ENCODE measurements at places on chromosomes 4 and X. TPM values are rescaled to one million over a fixed set of nuclear protein-coding genes. Genes with fewer than 3 reads are reported as not detected.

DNA sequence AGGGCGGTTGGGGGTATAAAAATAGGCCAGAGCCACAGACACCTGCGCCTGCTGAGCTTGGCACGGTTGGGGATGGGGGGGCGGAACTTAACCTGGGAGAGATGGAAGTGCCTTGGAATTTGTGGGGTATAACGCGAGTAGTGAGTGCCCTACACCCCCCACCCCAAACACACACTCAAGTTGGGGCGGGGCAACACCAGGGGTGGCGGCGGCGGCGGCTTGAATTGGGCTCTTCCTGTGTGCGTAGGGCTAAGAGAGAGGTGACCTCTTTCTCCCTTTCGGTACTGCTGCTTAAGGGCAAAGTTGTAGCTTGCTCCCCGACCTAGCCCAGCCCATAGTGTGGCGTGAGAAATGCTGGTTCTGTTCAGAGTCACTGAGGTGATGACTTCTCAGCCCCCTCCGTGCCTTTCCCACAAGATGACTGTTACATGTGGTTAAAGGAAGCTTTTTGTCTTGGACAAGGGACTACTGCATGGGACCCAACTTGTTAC is 839 bp downstream of the STK26 start:
- H3K27me3 ChIP-seq, result no peaks in the 10 kb centered on the region
- peak overlapping the region; percentile 81 for H3K27ac ChIP-seq
- peak overlapping the region; percentile 89 for H3K4me3 ChIP-seq
- H3K36me3 ChIP-seq, result no peaks in the 10 kb centered on the region
- H3K4me1 ChIP-seq, result peaks cover 16% of the 10 kb centered on the region
- peak; percentile 56 for DNase-seq

DNA sequence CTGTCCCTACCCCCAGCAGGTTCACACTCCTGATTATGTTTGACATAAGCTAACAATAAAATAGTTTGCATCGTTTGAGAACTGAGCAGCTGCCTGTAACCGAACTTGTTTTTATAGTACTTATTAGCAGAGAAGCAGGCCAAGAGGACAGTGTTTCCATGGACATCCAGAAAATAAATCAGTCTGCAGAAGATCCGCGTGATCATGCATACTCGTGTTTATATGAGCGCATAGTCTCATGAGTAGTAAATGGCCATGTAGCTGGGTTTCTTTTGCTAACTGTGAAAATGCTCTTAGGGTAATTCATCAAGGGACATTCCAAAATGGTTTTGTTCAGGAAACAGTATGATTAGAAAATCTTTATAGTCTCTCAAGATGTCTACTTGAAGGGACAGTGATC is 289.2 kb downstream of the DCTD start:
- H3K4me3 ChIP-seq, result no peak overlapping the region
- no peaks in the 10 kb centered on the region for H3K36me3 ChIP-seq
- no peaks in the 10 kb centered on the region for H3K4me1 ChIP-seq
- no peak overlapping the region for H3K27ac ChIP-seq
- H3K27me3 ChIP-seq, result no peaks in the 10 kb centered on the region

- no peaks in the 10 kb centered on the region for H3K27me3 ChIP-seq
- no peaks in the 10 kb centered on the region for H3K36me3 ChIP-seq
- no peak overlapping the region for H3K4me3 ChIP-seq
- no peak for DNase-seq
These were observed 66.0 kb upstream of the C4orf54 start for GRCh38 chr4:99723612-99724011.

The PNCK gene
- total RNA-seq, result 0.70 TPM

The ZAR1 gene
- not detected for total RNA-seq

Measured in CD4-positive, alpha-beta T cell (primary cell).